ENCODE measurements at places on chromosomes 11 and 22.
A peak's percentile ranks its signal among the peaks of the same experiment; 100 is the strongest.

- peak; percentile 49 for DNase-seq
These were observed 2.7 kb downstream of the NEAT1 start for GRCh38 chr11:65425105-65425970.

DNA sequence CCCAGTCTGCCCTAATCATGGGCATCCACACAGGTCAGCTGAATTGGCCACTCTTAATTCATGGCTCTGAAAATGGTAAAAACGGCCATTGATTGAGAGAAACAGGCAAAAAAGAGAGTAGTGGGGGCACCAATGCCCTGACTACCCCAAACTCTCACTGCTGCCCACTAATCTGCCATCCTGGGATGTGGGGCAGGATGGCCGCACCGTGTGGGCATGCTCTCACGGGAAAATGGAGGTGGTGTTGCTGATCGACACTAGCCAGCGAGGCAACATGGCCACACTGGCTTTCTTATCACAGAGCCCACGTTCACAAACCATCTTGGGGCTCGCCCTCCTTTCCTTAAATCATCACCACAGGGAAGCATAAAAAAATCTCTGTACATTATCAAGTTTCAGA lies 11.2 kb upstream of the TUB start:
- peak; percentile 12 for DNase-seq

GRCh38 chr11:65211293-65212105 lies 29.8 kb downstream of the CAPN1 start:
- DNase-seq, result no peak

- DNase-seq, result no peak
These were observed 120.9 kb downstream of the MAML2 start for GRCh38 chr11:96222102-96222501.

GRCh38 chr11:111730871-111731591 lies 35.2 kb downstream of the PPP2R1B start:
- no peak for DNase-seq

GRCh38 chr11:115488945-115489344 lies 15.3 kb downstream of the CADM1 start:
- DNase-seq, result no peak

- DNase-seq, result no peak
These were observed 40.4 kb downstream of the FLI1 start for GRCh38 chr11:128734103-128734831.

DNA sequence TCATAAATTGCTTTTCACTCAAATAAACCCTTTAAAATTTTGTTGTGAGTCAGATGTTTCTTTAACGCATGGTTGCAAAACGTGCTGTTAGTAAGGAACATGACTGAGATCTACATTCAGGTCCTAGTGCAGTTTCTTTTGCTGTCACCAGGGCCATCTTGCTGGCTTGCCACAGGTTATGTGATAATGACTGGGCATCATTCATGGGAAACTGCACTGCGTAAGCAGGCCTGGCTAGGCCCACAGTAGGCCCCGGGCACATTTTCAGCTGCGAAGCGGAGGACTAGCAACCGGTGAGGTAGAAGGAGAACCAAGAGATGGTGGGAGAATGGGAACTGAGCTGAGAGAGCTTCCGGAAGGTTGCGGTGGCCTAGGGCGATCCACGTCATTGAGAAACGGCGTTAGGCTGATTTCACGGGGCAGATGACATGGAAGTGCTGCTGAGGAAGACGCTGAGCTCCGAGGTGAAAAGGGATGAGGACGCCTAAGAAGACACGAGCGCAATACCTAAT lies 3.2 kb upstream of the KLHDC7B start:
- DNase-seq, result no peak

GRCh38 chr11:110712659-110713448 lies 617 bp upstream of the ARHGAP20 start:
- DNase-seq, result peak; percentile 48

DNA sequence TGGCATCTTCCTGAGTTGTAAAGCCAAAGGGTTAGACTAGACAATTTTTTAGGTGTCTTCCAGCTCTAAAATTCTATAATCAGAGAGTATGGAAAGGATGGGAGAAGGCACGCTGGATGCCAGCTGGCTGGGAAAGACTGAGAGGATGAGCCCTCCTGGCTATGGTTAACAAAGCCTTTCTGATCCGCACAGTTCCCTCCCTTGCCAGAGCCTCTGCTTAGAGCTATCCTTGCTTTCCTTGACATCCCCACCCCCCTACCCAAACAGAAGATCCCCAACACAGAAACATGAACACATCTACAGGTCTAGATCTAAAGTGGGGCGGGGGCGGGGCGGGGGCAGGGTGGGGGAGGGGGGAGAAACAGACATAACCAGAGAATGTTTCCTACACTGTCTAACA lies 6.5 kb downstream of the TCF20 start:
- no peak for DNase-seq

DNA sequence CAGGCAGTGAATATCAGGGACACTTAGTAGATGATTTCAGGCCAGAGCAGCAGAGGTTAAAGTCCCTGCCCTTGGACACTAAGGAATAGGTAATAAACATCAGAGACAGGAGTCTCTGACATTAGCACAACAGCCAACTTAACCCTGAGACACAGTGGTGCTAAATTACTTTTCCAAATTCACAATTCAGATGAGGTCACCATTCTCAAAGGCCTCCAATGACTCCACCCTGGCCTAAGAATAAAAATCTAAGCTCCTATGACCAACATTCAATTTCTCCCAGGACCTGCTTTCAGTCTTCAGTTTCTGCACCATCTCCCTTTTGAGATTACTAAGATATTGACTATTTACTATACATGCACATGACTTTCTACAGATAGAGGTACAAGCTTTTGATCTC lies 42.0 kb downstream of the BLID start:
- no peak for DNase-seq

DNA sequence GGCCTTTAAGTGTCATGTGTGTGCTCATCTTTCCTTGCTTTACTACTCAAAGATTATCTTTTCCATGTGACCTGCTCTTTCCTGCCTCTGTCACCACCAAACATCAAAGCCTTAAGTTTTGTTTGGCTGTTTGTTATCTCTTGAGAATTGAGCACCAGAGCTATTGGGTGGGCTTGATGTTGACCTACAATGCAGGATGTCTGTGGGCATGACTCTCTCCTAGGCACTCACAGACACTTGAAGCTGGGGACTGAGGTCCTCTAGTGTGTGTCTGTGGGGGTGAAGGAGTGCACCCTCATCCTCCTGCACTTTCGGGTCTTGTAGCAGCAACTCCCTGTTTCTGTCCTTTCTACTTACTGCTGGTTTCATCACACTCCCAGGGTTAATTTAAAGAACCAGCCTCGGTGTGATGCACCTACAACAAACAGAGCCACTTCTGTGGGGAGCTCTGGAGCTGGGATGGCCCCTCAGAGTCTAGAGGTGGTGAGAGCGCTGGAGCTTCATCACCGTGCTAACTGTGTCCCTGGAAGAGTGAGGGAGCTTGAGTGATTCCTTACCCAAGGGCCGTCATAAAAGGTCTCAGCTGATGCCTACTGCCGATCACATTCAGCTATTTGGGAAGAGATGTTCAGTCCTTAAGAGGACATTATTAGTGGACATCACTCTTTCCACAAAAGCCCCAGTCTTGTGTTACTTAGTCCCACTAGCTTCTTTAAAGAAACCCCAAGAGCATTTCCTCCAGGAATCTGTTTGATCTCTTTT lies 56.3 kb downstream of the LRRC74B start:
- DNase-seq, result no peak

DNA sequence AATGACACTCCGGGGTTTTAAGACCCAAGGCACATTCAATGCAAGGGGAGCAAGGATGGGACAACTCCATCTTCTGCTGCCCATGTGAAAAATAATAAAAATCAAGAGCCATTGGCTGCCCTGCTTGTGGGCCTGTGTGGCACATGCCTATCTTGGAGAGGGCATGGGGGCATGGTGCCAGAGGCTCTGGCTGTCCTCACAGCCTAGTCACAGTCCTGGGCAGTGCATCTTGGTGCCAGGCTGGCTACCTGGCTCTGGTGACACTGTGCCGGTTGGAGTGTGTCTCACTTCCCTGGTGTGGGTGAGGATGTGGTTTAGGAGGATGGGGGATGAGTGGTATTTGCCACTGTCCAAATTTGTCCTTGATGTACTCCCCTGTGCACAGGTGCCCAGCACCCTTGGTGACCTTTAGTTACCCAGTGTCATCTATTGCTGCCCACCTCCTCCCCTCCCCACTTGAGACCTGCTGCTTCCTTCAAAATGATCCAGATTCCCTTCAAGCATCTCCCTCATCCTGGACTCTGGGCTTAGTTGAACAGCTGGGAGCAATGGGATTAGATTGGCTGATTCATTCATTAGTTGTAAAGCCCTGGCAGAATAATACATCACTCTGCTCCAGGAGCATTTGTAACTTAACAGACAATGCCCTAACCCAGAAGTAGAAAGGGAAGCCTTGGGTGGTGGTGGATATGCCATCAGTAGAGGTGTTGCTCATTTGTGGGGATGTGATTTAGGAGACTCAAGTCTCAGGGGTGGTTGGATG lies 4.6 kb downstream of the TMEM86A start:
- no peak for DNase-seq

DNA sequence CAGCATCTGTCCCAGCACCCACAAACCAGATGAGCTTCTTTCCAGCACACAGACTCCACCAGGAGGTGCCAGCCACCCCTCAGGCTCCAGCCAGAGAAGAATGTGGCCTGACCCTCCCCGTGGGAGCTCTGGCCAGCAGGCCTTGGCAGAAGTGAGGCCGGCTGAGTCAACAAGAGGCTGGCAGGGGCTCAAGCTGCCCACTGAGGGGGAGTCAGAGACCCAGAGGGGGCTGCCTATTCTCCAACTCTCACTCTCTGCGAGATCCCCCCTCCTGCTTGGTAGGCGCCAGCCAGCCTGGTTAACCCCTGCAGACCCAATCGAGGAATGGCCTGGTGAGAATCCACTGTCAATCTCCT lies 10.6 kb upstream of the CDC42EP1 start:
- no peak for DNase-seq

DNA sequence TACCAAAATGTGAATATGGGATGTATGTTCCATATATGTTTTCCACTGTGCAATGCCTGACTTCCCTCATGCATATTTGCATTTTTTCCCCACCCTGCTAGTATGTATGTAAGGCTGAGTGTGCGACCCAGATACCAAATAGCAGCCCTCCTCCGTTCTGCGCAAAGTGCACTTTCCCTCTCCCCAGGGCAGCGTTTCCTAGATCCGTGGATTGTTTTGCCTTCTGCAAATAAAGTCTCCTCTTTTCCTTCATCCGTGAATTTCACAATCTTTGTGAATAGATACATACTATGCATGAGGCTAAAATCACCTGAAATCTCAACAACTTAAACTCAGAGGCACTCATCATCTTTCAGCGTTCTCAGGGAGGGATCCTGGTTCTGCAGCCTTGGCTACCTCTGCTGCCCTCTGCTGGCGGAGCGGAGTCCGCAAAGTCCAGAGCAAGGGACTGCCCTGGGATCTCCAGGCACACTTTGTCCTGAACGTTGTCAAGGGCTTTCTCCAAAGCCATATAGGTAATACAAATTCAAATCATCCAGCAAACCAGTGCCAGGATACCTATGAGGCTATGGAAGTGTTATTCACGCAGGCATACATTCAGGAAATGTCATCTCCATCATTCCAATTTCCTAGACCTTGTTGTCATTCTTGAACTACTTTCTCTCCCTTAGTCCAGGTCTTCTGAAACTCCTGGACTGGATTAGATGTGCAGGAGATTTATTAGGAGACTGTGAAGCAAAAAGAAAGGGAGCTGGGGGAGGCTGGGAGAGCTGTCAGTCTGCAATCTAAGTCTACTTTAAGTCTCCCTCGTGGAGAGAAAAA lies 53.1 kb downstream of the CNTF start:
- peak; percentile 73 for DNase-seq

DNA sequence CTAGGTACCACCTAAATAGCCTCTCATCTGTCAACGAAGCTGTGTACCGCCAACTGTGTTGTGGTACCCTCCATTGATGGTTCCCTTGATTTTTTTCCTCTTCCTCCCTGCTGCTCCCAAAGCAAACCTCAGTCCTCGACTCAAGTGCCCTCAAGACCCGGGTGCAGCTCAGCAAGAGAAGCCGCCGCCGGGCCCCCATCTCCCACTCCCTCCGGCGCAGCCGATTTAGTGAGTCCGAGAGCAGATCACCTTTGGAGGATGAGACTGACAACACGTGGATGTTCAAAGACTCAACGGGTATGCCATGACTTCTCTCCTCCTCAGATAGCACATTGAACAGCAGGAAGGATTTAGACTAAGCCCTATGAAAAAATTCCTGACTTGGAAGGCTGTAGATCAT lies 22.4 kb upstream of the CRYBB3 start:
- no peak for DNase-seq

- DNase-seq, result no peak
These were observed 72.0 kb downstream of the SLC1A2 start for GRCh38 chr11:35347173-35347878.

GRCh38 chr11:47388697-47389576 lies 10.6 kb upstream of the SPI1 start:
- DNase-seq, result no peak

- no peak for DNase-seq
These were observed 48.7 kb downstream of the CWC15 start for GRCh38 chr11:94924612-94925011.

DNA sequence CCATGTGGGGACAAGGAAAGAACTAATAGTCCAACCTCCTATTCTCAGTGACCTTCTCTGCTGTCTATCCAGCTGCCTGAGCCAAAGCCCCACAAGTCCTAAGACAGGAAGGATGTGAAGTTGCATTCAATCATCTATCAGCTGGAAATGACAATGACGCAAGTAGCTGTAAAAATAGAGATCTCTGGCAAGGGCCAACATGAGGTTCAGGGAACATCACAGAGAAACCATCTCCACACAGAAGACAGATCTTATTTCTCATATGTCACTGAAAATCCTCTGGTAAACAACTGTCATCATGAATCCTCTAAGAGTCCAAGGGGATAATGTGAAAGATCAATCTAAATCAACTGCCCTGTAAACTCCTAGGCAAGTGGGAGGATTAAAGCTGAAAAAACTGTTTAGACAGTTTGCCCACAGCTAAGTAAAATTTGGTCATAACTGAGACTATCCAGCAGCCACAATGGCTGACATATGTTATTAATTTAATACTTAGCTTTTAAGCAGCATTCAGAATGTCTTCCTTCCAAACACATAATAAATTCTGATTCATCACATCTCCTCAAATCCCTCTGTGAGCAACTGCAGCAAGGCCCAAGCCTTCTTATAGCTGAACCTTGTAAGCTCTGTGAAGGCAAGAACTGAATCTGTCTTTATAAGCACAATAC lies 52.1 kb downstream of the ALG9 start:
- DNase-seq, result no peak

- no peak for DNase-seq
These were observed 117.4 kb upstream of the SERPIND1 start for GRCh38 chr22:20656516-20656901.

GRCh38 chr11:92107331-92107730 lies 117.3 kb upstream of the FAT3 start:
- no peak for DNase-seq

DNA sequence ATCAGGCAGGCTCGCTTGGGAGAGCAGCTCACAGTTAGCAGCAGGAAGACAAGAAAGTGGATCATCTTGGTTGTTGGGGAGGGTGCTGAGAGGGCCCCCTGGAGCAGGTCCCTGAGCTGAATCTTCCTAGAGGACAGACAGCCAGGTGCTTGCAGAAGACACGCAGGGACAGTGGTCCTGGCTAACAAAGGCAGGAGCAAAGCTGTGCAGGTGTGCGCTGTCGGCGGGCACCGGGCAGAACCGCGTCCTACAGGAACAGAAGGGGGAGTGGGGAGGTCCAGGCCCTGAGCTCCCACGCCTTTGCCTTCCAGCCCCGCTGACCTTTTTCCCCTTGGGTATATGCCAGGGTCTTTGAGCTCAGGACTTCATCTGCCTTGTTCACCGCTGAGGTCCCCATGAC lies 30.1 kb upstream of the PARVB start:
- DNase-seq, result no peak

All from ecto neural progenitor cell (in vitro differentiated cells).